ENCODE measurements at places on chromosomes 5 and 9.
A peak's percentile ranks its signal among the peaks of the same experiment; 100 is the strongest.

GRCh38 chr9:27351438-27351837 lies 54.5 kb upstream of the EQTN start:
- DNase-seq, result no peak

DNA sequence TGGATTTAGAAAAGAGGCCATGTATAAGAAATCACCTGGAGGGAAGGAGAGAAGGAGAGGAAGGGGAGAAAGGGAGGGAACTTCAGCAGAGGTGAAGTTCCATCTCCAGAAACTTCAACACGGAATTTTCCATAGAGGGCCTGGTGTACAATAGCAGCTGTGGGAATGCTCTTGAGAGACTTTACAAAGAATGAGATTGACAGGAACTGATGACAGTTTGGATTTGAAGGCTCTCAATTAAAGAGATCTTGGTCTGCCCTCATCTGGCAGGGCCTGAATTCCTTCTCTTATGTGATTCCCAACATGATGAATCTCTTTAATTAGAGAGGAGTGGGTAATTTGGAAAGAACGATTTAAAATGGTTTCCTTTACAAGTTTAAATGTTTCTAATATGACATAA lies 143.5 kb downstream of the MLLT3 start:
- DNase-seq, result no peak

DNA sequence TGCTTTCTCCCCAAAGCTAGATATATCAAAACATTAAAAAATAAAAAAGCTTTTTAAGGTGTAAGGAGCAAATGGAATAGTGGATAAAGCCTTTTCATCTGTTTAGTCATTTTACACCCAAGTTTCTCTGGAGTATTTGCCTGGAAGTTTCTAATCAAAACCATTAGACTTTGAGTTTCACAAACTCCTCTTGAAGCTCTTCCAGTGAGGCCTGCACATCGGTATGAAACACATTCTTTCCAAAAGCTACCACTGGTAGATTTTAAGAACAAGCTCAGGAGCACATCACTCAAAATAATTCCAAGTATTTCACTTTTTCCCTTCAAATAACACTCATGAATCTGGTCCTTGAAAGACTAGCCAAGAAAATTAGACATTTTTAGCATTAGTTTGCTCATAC lies 5.7 kb downstream of the TRIM52 start:
- no peak for DNase-seq

DNA sequence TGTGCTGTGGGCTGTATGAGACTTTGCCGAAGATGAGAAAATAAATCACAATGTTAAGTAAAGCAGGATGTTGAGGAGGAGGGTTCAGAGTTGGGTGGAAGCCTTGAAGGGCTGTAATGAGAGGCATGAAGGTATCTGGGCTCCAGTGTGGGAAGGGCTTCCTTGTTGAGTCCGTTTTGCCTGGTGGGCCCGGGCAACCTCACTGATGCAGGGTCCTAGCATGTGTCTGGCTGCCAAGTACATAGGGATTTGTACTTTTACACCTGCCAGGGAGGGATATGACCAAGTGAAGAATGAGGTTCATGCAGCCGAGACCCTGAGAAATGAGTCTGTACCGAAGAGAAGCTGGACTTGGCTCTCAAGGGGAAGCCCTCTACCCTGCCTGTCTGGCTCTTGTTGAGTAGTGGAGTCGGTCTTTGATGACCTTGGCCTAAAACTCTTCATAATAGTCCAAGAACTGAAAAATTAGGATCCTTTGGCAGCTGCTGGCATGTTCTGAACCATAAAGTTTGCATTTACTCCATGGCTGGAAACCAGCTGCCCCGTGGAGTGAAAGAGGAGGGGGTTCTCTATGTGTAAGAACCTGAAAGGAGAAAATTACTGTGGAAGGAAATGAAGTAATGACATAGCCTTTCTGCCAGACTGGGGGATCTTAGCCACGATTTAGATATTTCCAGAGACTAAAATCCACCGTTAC lies 59.0 kb upstream of the DPYSL3 start:
- DNase-seq, result no peak

- peak; percentile 27 for DNase-seq
Measured at GRCh38 chr9:35195683-35196082, 33.9 kb downstream of the UNC13B start.

DNA sequence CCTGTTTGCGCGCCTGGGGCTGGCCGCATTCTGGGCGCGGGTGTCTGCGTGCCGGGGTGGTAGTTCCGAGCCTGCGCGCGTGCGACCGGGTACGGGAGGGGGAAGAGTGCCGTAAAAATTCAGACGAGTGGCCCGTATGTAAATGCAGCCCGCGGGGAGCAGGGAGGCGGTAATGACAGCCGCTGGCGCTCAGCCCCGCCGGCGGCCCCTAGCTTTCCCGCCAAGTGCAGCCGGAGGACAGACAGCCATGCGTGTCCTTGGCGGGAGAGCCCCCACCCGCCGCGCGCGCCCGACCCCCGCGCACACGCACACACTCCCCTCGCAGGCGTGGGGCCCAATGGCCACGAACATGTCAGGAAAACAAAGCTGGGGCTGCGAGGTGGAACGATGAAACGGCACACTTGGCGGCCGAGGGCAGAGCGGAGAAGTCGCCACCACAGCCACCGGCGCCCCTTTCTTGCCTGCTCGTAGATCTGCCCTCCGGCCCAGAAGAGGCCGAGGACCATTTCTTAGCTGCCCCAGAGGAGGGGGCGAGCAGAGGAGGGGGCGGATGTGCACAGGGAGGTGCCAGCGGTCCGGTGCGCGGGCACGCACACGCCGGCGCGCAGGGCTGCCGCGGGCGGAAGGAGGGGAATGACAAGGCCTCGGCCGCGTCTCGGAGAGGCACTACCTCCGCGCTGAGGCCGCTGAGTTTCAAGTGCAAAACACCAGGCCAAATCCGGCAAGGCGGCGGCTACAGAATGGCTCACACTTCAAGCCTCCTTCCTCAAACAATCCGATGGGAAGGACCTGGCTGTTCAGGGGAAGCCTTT lies 208.4 kb downstream of the MEF2C start:
- peak; percentile 75 for DNase-seq

DNA sequence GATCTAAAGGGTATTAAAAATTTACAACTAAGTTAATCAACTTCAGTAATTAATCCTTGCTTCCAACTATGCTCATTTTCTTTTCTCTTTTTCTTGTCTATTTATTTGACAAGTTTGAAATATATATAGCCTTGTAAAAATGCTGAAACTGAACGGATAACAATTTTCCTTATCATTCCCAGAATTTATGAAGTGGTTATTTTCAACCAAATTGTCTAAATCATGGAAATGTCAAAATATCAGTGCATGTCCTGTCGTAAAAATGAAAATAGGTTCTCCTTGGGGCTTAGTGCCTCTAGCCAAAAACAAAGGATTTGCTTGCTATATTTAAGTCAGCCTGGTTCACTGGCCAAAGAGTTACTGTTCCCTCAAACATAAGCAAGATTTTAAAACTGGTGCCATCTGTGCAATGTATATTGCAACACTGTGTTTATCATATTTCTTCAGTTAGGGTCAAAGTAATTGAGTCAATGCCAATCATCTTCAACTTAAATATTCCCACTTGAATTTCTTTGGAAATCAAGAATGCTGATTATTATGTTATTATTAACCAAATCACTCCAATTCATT lies 798.3 kb downstream of the MAT2B start:
- no peak for DNase-seq

GRCh38 chr9:82650368-82650767 lies 412.6 kb downstream of the RASEF start:
- DNase-seq, result no peak

GRCh38 chr5:1347571-1347970 lies 2.7 kb upstream of the CLPTM1L start:
- no peak for DNase-seq

GRCh38 chr9:137632230-137633161 lies 13.7 kb downstream of the EHMT1 start:
- DNase-seq, result no peak

DNA sequence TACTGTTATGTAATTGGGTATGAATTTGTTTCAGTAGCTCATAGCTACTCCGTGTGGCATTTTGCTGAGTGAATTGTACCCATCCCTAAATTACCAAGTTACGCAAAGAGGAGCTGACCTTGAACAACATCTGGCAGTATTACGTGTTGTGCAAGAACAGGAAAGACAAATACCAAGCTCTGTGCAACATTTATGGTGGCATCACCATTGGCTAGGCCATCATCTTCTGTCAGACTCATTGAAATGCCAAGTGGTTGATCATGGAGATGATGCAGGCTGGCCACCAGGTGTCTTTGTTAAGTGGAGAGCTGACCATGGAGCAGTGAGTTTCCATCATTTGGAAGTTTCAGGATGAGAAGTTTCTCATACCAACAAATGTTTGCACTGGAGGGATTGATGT lies 15.0 kb downstream of the ZSWIM6 start:
- no peak for DNase-seq

DNA sequence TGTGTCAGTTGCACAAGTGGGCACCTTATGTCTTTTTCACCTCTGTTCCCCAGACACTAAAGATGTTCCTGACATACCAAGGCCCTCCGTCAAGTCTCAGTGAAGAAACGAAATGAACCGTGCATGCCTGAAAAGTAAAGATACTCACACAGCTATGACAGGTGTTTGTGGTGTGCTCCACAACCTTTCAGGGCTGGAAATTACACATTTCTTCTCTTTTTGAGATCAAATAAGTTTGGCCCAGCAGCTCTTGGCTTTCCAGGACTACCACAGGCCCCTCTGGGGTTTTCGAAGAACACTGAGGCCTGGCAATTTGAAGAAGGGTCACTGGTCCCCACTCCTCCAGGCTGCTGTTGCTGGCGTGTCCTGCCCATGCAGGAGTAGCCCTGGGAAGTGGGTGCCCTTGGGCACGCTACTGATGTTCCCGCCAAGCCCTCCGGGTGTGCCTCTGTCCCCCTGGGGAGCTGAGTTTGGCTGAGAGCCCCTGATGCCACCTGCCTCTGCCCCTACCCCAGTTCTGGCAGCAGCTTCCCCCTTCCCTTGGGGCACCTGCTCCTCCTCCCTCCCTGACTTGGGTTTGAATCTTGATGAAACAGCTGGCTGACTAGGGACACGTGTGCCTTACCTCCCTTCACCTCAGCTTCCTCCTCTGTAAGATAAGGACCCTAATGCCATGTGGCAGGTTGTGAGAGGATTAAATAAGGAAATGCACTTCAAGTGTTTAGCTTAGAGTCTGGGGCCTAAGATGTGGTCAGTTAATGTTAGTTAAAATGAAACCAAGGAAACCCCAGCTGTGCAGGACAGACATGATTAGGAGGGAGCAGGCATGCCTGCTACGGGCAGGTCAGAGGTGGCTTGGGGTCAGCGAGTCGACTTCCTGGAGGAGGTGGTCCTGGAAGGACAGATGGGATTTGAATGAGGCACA lies 49.1 kb upstream of the GADD45G start:
- peak; percentile 10 for DNase-seq

- DNase-seq, result no peak
Measured at GRCh38 chr5:133063965-133064364, 12.2 kb downstream of the HSPA4 start.

- DNase-seq, result no peak
Measured at GRCh38 chr9:114088571-114089170, 10.4 kb downstream of the KIF12 start.

- DNase-seq, result no peak
Measured at GRCh38 chr5:132112111-132112510, 38.5 kb downstream of the CSF2 start.

- peak; percentile 61 for DNase-seq
Measured at GRCh38 chr5:60148366-60148765, 254.8 kb upstream of the PDE4D start.
